ENCODE measurements at places on chromosomes 2 and 18. TPM values are rescaled to one million over a fixed set of nuclear protein-coding genes. Genes with fewer than 3 reads are reported as not detected.

- peak; percentile 82 for DNase-seq
These were observed 24.6 kb upstream of the CASP10 start for GRCh38 chr2:201158111-201158929.

GRCh38 chr2:17336458-17336857, 181.8 kb downstream of the RAD51AP2 start:
- no peak for DNase-seq

Gene DLX1
- total RNA-seq, result not detected

GRCh38 chr2:210226223-210226622, 976 bp upstream of the ACADL start:
- DNase-seq, result no peak

Gene CBLN2
- total RNA-seq, result 2.0 TPM

Gene PRSS56
- not detected for total RNA-seq

- DNase-seq, result no peak
These were observed 209.4 kb downstream of the SP3 start for GRCh38 chr2:173755798-173756197.

- peak; percentile 57 for DNase-seq
These were observed 6.8 kb upstream of the CRYBA2 start for GRCh38 chr2:218999881-219000568.

Gene IL36G
- total RNA-seq, result 0.30 TPM

DNA sequence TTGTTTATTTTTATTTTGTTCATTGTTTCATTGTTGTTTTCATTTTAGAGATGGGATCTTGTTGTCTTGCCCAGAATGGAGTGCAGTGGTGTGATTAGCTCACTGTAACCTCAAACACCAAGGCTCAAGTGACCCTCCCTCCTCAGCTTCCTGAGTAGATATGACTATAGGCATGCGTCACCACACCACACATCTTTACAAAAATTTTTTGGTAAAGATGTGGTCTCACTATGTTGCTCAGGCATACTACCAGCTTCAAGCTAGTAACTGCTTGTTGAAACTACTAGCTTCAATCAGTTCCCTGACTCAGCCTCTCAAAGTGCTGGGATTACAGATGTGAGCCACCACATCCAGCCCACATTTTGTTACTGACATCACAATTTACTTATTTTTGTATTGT, 14.8 kb downstream of the FAM237A start:
- DNase-seq, result no peak

Gene AAK1
- 47.4 TPM for total RNA-seq

DNA sequence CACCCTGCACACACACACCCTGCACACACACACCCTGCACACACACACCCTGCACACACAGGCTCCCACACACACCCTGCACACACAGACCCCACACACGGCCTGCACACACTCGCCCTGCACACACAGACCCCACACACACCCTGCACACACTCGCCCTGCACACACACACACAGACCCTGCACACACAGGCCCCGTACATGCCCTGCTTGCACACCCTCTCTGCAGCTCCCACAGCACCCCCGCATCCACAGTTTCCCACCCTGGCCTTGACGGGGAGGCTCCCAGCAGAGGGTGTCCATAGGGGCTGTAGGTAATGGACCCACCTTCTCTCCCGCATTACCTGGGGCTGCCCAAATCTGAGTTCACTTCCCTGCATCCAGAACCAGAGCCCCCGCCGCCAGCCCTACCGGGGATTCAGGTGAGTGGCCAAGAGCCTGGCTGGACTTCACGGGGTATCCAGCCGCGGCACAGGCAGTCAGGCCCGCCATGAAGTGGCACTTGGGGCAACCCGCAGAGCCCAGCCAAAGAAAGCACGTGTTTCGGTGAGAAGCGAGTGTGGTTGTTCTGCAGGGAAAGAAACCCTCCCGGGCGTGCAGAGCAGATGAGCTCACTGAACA, 88.6 kb upstream of the GPC1 start:
- DNase-seq, result no peak

Gene CKAP2L
- total RNA-seq, result 1.7 TPM

Gene LIMS2
- 32.9 TPM for total RNA-seq

GRCh38 chr2:151789055-151789834, 39.0 kb downstream of the ARL5A start:
- DNase-seq, result no peak

- DNase-seq, result no peak
These were observed 126.2 kb upstream of the SH3BP4 start for GRCh38 chr2:234825616-234826015.

DNA sequence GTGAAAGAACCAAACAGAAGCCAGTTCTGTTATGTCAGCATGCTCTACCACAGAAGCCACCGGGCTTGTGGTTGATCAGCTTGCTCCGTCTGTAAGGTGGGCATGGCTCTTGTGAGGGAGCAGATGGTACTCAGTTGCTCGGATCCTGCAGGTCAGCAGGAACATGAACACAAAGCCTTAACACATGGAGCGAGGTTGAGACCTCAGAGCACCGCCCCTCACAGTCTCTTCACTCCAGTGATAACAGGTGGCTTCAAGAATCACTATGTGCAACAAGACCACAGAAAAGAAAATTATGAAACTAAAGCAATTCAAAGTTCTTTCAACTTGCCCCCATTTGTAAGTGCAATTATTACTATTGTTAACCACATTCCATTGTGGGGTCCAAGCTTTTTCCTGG, 72.1 kb downstream of the OSBPL6 start:
- DNase-seq, result no peak
